ENCODE measurements at places on chromosomes 2 and 18. TPM values are rescaled to one million over a fixed set of nuclear protein-coding genes. Genes with fewer than 3 reads are reported as not detected.
A peak's percentile ranks its signal among the peaks of the same experiment; 100 is the strongest.

Gene KCNJ13
- total RNA-seq, result not detected

Gene MAB21L4
- not detected for total RNA-seq

GRCh38 chr18:6607343-6607742 lies 122.2 kb upstream of the ARHGAP28 start:
- no peak overlapping the region for H3K27ac ChIP-seq
- no peak overlapping the region for H3K4me3 ChIP-seq
- no peaks in the 10 kb centered on the region for H3K27me3 ChIP-seq
- no peaks in the 10 kb centered on the region for H3K4me1 ChIP-seq
- no peaks in the 10 kb centered on the region for H3K36me3 ChIP-seq

- H3K4me1 ChIP-seq, result no peaks in the 10 kb centered on the region
- H3K27me3 ChIP-seq, result no peaks in the 10 kb centered on the region
- no peak overlapping the region for H3K4me3 ChIP-seq
- H3K27ac ChIP-seq, result peak overlapping the region; percentile 18
- no peaks in the 10 kb centered on the region for H3K36me3 ChIP-seq
Observed at GRCh38 chr18:7735626-7736175, 168.6 kb downstream of the PTPRM start.

- no peaks in the 10 kb centered on the region for H3K36me3 ChIP-seq
- no peak overlapping the region for H3K4me3 ChIP-seq
- no peaks in the 10 kb centered on the region for H3K4me1 ChIP-seq
- H3K27ac ChIP-seq, result no peak overlapping the region
- no peak for DNase-seq
- no peaks in the 10 kb centered on the region for H3K27me3 ChIP-seq
Observed at GRCh38 chr18:63379639-63379962, 12.6 kb upstream of the KDSR start.

DNA sequence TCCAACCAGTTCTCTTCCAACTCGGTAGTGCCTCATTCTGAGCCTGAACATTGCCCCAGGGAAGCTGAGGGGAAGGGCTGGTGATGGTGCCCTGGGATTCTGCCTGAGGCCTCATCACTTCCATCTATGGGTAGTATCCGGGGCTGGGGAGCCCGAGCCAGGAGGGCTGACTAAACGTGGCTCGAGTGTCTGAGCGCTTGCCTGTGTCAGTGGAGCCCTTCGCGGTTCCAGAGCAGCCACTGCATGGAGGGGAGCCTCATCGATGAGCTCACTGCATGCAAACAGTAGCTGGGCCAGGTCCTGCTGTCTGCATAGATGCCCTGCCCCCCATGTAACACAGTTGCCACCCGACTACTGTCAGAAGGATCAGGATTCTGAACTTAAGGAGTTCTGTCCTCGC lies 129.3 kb downstream of the GLI2 start:
- no peaks in the 10 kb centered on the region for H3K36me3 ChIP-seq
- no peak overlapping the region for H3K4me3 ChIP-seq
- no peak overlapping the region for H3K27ac ChIP-seq
- no peaks in the 10 kb centered on the region for H3K4me1 ChIP-seq
- H3K27me3 ChIP-seq, result no peaks in the 10 kb centered on the region

- H3K4me3 ChIP-seq, result no peak overlapping the region
- H3K27ac ChIP-seq, result no peak overlapping the region
- DNase-seq, result no peak
- peaks cover 33% of the 10 kb centered on the region for H3K4me1 ChIP-seq
Observed at GRCh38 chr2:37585982-37586621, 85.3 kb downstream of the CDC42EP3 start.

DNA sequence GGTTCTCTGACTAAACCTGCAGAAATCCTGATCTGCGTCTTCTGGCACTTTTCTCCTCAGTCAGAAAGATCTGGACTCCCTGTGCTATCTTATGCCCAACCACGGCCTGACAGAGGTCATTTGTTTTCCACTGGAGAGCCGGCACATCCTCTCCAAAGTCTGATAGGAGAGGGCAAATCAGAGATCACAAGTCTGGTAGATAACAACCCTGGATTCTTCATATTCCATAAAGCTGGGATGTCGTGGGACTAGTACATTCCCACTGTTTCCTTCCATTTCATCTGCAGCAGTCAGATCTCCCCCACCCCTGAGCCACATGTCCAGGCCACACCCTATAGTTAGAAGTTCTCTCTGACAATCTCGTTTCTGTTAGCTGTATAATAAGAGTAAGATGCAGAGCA lies 157.0 kb downstream of the MGAT5 start:
- no peak overlapping the region for H3K4me3 ChIP-seq
- peaks cover 48% of the 10 kb centered on the region for H3K4me1 ChIP-seq
- H3K36me3 ChIP-seq, result no peaks in the 10 kb centered on the region
- no peaks in the 10 kb centered on the region for H3K27me3 ChIP-seq
- no peak for DNase-seq

DNA sequence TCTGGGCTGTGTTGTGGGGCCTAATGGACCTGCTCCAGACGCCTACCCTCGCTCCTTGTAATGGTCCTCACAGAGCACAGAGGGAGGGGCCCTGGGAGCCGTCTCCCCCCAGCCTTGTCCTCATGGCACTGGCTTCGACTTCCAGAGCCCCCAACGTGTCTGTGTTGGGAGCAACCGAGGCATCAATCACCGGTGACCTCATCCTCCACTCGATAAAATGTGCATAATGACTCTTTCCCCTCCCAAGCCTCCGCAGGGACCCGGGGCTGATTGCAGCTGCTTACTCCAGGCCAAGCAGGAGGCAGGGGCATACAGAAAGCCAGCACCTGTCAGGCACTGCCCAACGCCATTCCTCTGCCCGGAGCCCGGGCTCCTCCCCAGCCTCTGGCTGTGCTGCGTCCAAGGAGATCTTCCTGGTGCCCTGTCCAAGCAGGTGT lies 271.7 kb downstream of the NDUFA10 start:
- no peak for DNase-seq
- no peak overlapping the region for H3K27ac ChIP-seq
- no peak overlapping the region for H3K4me3 ChIP-seq
- H3K4me1 ChIP-seq, result peaks cover 6% of the 10 kb centered on the region

DNA sequence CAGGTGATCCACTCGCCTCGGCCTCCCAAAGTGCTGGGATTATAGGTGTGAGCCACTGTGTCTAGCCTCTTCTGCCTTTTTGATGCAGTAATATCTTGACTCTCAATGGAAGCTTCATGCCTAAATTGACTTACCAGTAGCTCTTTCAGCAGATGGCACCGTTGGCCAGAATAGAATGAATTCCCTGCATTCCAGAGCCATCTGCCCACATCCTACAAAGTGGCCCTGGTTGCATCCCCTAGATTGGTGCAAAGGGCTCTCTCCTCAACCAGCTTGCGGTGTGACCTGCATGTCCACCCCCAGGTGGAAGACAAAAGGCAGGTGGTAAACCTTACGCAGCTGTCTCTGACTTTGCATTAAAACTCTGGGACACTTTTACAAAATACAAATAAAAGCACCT lies 4.4 kb upstream of the PARD6G start:
- H3K27me3 ChIP-seq, result no peaks in the 10 kb centered on the region
- H3K27ac ChIP-seq, result no peak overlapping the region
- DNase-seq, result peak; percentile 43
- no peak overlapping the region for H3K4me3 ChIP-seq
- no peaks in the 10 kb centered on the region for H3K36me3 ChIP-seq

Data from right atrium auricular region (tissue), 2 donors.